ENCODE measurements at places on chromosomes 3 and 15.
A peak's percentile ranks its signal among the peaks of the same experiment; 100 is the strongest.

DNA sequence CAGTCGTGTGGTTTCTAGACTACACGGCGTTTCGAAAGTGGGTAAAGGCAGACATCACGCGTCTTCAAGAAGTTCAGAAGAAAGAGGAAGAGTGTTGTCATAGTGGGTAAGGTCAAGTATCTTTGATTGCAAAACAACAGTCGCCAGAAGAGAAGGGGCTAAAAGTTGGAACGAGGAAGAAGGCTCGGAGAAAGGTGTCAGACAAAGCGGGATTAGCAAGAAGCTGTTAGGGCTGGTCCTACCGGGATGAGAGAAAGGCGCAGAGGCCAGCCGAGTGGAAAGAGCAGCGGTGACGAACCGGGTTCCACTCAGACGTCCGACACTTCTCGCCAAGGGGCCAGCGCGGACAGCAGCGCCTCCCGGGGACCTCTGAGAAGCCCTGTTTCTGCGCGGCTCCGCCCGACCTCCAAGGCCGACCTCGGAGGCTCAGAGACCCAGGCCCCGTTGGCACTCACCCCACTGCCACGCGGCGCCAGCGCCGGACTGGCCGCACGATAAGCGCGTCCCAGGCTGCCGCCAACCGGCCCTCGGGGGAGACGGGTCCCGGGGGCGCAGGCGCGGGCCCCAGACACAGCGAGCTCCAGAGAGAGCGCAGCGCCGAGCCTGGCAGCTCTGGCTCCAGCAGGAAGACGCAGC is 436 bp downstream of the ADPGK start:
- DNase-seq = peak; percentile 57

DNA sequence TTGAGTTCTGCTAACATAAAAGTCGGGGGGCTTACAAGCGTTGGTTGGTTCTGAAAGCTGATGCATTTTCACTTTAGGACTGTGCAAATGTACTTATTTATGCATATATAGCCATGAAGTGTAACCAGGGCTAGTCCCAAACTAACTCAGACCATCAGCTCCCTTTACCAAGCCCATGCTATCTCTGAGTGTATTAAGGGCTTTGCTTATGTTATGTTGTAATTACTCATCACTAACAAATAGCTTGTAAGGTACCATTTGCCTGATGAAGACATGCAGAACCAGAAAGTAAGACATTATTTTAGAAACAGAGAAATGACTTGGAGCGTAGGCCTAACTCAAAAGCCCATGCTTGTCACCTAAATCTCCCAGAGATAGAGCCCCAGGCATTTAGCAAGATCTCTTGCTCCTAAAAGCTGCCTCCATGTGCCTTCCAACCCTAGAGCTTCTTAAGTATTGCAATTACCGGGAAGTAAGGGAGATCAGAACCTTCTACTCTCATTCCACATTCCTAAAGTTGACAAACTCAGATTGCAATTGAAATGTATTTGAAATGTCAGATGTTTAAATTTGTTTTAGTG is 362.9 kb upstream of the RBMS3 start:
- DNase-seq = no peak

DNA sequence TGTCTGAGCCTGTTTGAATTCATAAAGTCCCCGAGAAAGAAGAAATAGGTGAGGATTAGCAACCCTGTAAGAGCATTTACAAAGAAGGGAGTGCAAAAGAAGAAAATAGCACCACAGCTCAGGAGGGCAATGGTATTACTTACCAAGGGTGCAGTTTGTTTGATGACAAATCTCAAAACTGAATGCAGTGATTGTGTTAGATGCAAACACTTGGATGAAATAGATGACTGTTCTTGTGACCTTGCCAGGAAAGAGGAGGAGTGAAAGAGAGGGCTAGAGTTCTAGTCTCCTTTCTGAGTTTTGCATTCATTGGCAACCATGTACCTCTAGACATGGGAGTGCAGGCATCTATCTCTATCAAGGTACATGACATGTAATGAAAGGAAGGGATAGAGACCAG is 1030.8 kb upstream of the CFAP20DC start:
- DNase-seq = no peak

GRCh38 chr15:70504988-70505387 is 258.4 kb downstream of the UACA start:
- no peak for DNase-seq

- DNase-seq = no peak
These were observed 50.4 kb upstream of the TRA2B start for GRCh38 chr3:185988080-185988815.

DNA sequence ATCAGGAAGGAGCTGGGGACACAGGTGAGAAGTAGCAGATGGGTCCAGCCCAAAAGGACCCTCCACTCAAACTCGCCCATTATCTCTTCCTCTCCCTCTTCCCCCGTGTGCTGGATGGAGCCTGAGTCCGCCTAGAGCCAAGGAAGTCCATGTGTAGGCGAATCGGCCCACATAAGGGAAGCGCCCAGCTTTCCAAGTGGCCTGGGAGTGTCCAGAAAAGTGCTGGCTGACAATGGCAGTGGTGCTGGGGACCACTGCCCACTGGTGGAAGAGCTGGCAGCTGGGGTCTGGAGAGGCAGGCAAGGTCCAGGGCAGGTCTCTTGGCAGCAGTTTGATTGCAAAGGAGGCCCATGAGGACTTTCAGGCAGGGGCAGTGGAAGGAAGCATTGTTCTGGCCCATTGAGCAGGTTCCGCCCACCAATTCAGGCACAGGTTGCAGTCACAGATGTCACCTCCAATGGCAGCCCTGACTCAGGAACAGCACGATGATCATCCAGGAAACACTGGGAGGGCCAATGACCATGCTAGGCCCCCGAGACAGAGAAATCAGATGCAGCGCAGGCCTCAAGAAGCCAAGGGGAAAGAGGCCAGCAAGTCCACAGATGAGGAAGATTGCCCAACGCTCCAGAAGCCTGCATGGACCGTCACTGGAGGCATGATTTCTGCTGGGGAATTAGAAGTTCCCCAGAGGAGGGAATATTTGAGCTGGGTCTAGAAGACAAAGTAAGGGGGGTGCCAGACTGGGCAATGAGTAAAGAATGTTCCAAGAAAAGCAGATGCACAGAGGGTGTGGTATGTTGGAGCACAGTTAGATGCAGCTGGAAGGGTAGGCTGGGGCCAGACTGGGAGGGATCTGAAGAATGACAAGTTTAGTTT is 3.0 kb downstream of the MFGE8 start:
- DNase-seq = no peak

DNA sequence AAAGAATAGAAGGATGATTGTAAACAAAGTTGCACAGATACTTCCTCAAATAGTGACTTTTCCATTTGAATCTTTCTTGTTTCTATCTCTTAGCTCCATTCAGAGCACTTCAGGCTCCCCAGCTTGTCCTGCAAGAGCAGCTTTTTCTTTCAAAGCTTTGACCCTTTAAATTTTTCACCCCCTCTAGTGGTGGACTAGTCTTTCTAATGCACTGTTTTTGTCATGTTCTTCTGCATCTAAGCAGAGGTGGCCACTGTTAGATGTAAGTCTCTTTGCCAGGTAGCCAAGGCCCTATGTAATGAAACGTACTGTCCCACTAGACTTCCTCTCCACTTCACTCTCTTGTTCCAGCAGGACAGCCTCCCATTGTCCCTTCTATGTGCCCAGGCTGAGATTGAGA is 74.0 kb upstream of the MANF start:
- no peak for DNase-seq

DNA sequence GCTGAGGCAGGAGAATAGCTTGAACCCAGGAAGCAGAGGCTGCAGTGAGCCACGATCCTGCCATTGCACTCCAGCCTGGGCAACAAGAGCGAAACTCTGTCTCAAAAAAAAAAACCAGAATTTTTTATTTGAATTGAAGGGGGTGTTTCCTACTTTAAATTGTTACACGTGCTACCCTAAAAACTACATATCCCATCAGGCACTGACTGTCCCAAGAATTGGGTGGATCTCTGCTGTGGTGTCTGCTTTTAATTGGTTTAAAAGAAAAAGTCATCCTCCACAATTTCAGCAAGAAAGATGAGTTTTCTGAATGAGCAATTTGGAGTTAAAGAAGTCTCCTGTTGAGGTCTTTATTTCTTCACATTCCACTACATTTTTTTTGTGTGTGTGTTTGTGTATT is 2.1 kb downstream of the PDIA3 start:
- DNase-seq = no peak

DNA sequence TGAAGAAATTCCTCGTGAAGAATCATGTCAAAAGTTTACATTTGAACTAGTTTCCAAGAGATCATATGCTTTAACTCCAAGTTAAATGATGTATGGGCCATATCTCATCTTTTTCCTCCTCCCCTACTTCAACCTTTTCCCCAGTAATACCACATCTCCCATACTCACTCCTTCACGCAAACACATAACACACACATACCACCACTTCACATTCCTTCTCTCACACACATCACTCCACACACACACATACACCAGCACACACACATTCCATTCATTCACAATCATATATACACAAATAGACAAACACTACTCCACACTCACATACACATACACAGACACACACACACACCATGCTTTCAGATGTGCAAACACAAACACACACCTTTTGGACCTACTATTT is 769.0 kb upstream of the NR2F2 start:
- no peak for DNase-seq

DNA sequence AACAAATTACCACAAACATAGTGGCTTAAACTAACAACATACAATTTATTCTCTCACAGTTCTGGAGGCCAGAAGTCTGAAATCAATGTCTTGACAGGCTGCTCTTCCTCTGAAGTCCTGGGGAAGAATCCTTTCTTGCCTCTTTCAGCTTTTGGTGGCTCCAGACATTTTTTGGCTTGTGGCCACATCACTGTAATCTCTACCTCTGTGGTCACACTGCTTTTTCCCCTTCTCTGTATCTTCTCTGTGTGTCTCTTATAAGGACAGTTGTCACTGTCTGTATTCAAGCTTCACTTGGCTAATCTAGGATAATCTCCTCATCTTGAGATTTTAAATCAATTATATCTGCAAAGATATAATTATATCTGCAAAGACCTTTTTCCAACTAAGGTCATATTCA is 80.3 kb upstream of the ABHD2 start:
- no peak for DNase-seq

GRCh38 chr3:129586746-129587430 is 19.6 kb downstream of the PLXND1 start:
- no peak for DNase-seq

DNA sequence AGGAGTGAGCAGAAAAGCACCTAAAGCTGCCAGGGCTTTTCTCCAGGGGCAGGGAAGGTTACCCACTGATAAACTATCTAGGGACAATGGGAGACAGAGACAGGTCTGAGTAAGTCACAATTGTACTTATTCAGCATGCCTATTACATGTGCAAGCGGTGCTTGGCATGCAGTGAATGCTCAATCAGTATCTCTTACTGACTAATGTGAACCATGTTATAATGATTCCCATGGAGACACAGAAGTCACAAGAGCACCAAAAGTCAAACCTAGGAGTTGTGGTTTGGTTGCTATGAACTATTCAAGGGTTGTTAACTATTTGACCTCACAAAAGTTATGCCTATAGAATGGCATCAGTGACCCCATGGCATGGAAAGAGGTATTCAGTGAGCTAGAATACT is 50.0 kb upstream of the RASGRP1 start:
- DNase-seq = no peak

DNA sequence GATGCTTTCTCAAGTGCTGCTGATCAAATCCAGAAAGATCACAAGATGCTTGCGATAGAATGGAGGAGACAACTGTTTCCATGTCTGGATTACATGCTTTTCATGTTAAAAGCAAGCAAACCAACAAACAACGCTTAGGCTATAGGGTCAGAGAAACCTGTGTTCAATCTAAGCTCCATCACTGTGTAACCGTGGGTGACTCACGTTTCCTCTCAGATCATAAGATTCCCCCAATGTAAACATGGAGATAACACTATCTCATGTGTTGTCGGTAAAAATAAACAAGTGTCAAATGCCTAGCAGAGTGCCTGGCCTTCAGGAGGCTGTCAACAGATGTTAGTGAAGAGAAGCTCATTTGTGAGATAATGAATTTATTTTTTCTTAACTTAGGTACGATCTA is 907.8 kb downstream of the NTRK3 start:
- DNase-seq = no peak

GRCh38 chr3:134145183-134145582 is 105.5 kb downstream of the RYK start:
- no peak for DNase-seq

GRCh38 chr15:98163319-98164045 is 203.0 kb downstream of the ARRDC4 start:
- no peak for DNase-seq

- no peak for DNase-seq
These were observed 29.6 kb downstream of the SQOR start for GRCh38 chr15:45664451-45664850.

- DNase-seq = no peak
These were observed 480.5 kb upstream of the PROK2 start for GRCh38 chr3:72265256-72266015.

DNA sequence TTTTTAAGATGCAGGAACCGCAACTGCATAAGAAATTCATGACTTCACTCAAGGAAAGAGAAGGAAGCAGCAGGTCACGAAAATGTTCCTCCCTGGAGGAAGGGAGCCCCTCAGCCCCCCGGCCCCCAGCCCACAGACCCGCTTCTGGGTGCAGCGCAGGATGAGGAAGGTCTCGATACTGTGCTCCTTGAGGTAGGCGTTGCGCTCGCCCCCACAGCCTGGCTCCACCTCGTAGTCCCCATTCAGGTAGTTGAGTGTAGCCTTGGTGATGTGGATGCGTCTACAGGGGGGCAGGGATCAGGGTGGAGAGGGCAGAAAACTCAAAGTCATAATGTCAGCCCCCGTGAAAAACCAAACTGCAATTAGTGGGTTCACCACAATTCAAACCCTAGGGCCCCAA is 121.4 kb downstream of the ADCY5 start:
- DNase-seq = no peak

DNA sequence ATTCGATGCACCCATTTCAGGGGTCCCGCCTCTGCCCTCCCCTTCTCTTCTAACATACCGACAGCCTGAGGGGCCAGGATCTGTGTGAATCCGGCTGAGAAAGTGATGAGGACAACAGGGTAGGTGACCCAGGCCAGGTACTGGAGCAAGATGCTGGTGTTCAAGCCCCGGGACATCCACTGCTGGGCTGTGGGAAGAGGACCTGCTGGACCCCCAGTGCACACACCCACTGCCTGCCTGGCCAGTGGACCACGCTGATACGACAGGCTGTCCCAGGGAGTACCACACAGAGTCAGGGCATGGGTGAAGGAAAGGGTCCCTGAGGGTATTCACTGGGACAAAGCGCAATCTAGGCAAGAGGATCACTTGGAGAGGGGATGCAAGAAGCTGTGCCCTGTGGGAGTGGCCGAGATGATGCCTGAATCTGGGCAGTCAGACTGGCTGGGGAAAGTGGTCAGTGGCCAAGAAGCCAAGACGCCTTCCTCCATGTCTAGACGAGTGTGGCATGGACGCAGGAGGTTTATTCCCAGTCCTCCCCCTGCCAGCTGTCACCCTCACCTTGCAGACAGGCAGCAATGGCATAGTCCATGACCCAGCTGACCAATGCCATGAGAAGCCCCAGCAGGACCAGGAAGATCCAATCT is 3.2 kb downstream of the CLCN2 start:
- DNase-seq = no peak

DNA sequence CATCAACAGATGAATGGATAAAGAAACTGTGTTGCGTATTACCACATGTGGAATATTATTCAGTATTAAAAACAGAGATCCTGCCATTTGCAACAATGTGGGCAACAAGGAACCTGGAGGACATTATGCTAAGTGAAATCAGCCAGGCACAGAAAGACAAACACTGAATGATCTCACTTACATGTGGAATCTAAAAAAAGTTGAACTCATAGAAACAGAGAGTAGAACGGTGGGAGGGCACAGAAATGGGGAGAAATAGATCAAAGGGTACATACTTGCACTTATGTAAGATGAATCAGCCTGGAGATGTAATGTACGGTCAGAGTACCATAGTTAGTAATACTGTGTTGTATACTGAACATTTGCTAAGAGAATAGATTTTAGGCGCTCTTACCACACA is 29.8 kb upstream of the MUC13 start:
- DNase-seq = no peak
